ENCODE measurements at places on chromosomes 3 and 15. TPM values are rescaled to one million over a fixed set of nuclear protein-coding genes. Genes with fewer than 3 reads are reported as not detected.

The BHLHE40 gene
- 119 TPM for total RNA-seq

The LRRC2 gene
- total RNA-seq = 1.4 TPM

The CCDC9B gene
- 58.1 TPM for total RNA-seq

The CPLX3 gene
- total RNA-seq = not detected

The CD276 gene
- total RNA-seq = 137 TPM

The VILL gene
- total RNA-seq = 9.0 TPM

The MSL2 gene
- total RNA-seq = 20.4 TPM

The CHP1 gene
- 137 TPM for total RNA-seq

The TERC gene
- total RNA-seq = 718 TPM

The CCDC54 gene
- total RNA-seq = not detected

The LSM3 gene
- 6.4 TPM for total RNA-seq

The DPPA2 gene
- not detected for total RNA-seq

The UTS2B gene
- total RNA-seq = 1.3 TPM

The ST8SIA2 gene
- not detected for total RNA-seq

The CCR8 gene
- total RNA-seq = not detected

The CCDC13 gene
- total RNA-seq = 0.57 TPM

The BCHE gene
- 0.57 TPM for total RNA-seq

The LRRC15 gene
- 0.22 TPM for total RNA-seq

The SUCNR1 gene
- total RNA-seq = under 0.01 TPM

The GPR171 gene
- total RNA-seq = not detected

The FRMD5 gene
- total RNA-seq = 13.5 TPM

The MFGE8 gene
- total RNA-seq = 142 TPM

The RTP1 gene
- not detected for total RNA-seq

The FAM81A gene
- total RNA-seq = not detected

The DPP8 gene
- total RNA-seq = 28.7 TPM

The CCRL2 gene
- not detected for total RNA-seq

The RARRES1 gene
- 14.0 TPM for total RNA-seq

The SORD gene
- total RNA-seq = 8.3 TPM

The QTRT2 gene
- 20.1 TPM for total RNA-seq

The PROS1 gene
- 6.2 TPM for total RNA-seq

The CILP gene
- total RNA-seq = not detected

The PLA2G4E gene
- not detected for total RNA-seq

The CADM2 gene
- not detected for total RNA-seq

The C3orf85 gene
- total RNA-seq = not detected

The TIPARP gene
- total RNA-seq = 157 TPM

The TGM5 gene
- not detected for total RNA-seq

The SLC25A20 gene
- total RNA-seq = 18.6 TPM

The FANCD2OS gene
- total RNA-seq = not detected

The DPPA4 gene
- not detected for total RNA-seq

The TNFAIP8L3 gene
- 2.9 TPM for total RNA-seq

The STAC gene
- total RNA-seq = 0.14 TPM

The ARPP19 gene
- 71.8 TPM for total RNA-seq

The TMCO5A gene
- total RNA-seq = not detected

The SLC51B gene
- total RNA-seq = not detected

The LYZL4 gene
- not detected for total RNA-seq

The ARNT2 gene
- total RNA-seq = 8.6 TPM

The CORO2B gene
- 10.7 TPM for total RNA-seq

The SEMA6D gene
- 25.8 TPM for total RNA-seq

Data from placental pericyte (primary cell).